MCF 10A (cell line): ENCODE measurements at places on chromosomes 2 and 18. TPM values are rescaled to one million over a fixed set of nuclear protein-coding genes. Genes with fewer than 3 reads are reported as not detected.

NLRC4 gene
- total RNA-seq, result 0.12 and 0.27 TPM in 2 replicates

LIMS3 gene
- 1.5 TPM in 2 replicates for total RNA-seq

ARMC9 gene
- total RNA-seq, result 16.5 and 19.8 TPM in 2 replicates

LIMS4 gene
- 1.5 and 1.7 TPM in 2 replicates for total RNA-seq

DES gene
- not detected in 2 replicates for total RNA-seq

DNA sequence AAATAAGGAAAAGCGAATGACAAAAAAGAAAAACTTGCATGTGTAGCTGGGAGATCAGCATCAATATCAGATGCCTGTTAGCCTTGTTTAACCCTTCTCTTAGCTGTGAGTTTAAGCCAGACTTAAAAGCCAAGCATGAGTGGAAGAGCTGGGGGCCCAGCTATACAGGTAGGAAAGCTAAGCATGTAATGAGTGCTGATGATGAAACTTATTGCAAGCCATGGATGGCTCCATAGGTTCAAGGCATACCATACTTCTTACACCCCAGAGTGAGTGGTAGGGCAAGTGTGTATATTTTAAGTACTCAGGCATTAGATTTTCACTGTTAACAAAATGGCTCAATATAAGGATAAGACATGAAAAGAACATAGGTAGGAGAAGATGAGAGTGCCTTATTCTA lies 28.0 kb downstream of the RBBP8 start:
- H3K4me3 ChIP-seq, result no peak overlapping the region
- DNase-seq, result no peak
- H3K27me3 ChIP-seq, result no peaks in the 10 kb centered on the region
- no peak overlapping the region for H3K27ac ChIP-seq
- H3K4me1 ChIP-seq, result peaks cover 28% of the 10 kb centered on the region

DNA sequence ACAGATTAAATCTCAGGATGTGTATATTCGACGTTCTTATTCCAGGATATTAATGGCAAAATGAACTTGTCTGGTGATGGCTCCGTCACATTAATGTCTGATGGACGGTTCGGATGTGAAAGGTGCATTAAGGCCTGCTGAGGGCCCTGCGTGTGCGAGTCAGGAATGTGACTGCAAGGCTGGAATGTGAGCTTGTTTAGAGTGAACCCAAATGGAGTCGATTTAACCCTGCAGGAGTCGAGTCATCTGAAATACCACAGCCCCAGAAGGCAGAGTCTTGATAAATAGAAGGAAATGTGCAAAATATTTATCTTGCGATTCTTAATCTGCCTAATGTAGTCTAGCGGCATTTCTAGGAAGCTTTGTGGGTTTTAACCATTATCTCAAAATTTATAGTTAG lies 44.3 kb downstream of the RDH14 start:
- H3K4me1 ChIP-seq, result no peaks in the 10 kb centered on the region
- H3K27me3 ChIP-seq, result no peaks in the 10 kb centered on the region
- peaks cover 5% of the 10 kb centered on the region for H3K36me3 ChIP-seq

DNA sequence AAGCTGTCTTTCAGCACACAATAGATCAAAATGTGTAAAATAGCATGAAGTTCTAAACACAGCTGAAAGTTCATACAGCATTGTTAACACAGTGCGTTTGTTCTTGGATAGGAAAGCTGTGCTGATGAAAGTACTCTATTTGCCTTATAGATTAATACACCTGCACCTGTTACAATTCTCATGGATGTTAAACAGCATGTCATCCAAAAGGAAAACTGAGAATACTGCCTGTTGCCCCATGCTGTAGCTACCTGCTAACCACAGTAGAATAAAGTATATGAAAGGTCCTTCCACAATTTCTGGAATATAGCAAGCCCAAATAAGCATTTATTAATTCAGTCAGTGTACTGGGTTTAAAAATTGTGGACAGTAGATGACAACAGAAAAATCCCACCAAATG lies 166.7 kb upstream of the DTNA start:
- no peaks in the 10 kb centered on the region for H3K4me1 ChIP-seq
- no peaks in the 10 kb centered on the region for H3K36me3 ChIP-seq
- DNase-seq, result no peak
- H3K27ac ChIP-seq, result no peak overlapping the region
- no peak overlapping the region for H3K4me3 ChIP-seq
- no peaks in the 10 kb centered on the region for H3K27me3 ChIP-seq

- H3K27me3 ChIP-seq, result peaks cover 21% of the 10 kb centered on the region
- no peak overlapping the region for H3K27ac ChIP-seq
- no peak overlapping the region for H3K4me3 ChIP-seq
- H3K4me1 ChIP-seq, result no peaks in the 10 kb centered on the region
- DNase-seq, result no peak
These were observed 3.0 kb downstream of the CD8A start for GRCh38 chr2:86787736-86788135.

DNA sequence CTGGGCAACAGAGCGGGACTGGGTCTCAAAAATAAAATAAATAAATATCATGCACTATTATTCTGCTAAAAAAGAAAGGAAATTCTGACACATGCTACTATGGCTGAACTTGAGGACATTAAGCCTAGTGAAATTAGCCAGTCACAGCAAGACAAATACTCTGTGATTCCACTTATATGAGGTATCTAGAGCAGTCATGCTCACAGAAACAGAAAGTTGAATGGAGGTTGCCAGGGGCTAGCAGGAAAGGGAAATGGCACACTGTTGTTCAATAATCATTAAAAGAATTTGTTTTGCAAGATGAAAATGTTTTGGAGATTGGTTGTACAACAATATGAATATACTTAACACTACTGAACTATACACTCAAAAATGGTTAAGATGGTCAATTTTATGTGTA lies 60.8 kb downstream of the NCKAP1 start:
- no peak overlapping the region for H3K4me3 ChIP-seq
- H3K27me3 ChIP-seq, result no peaks in the 10 kb centered on the region
- H3K36me3 ChIP-seq, result peaks cover 72% of the 10 kb centered on the region
- no peaks in the 10 kb centered on the region for H3K4me1 ChIP-seq
- no peak overlapping the region for H3K27ac ChIP-seq
- no peak for DNase-seq

DNA sequence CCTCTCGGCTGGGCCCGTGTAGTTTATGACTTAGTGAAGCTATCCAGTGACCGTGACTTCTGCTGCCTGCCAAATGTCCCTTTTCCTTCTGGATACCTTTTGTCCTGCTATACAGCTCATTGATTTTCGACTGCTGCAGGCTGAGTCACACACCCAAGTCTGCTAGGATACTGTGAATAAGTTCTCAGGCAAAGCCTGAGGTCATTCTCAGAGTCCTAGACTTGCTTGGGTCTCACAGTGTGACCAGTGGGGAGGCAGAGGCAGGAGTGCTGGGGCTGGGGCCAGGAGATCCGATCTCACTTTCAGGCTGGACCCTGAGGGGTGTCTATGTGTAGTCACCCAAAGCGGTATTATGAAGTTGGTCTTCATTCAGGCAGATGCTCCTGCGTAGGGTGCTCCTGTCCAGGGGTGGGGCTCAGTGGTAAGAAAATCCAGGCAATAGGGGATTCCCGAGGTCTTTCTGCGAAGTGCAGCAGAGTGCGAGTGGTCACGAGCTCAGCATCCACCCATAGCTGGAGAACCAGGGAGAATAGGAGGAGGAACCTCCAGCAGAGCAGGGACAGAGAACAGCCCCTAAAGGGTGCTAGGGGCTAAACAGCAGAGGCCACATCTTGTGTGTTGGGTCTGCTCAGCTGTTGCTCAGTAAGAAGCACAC lies 268.6 kb upstream of the NCKAP5 start:
- no peaks in the 10 kb centered on the region for H3K27me3 ChIP-seq
- H3K4me1 ChIP-seq, result peaks cover 1% of the 10 kb centered on the region
- no peak overlapping the region for H3K27ac ChIP-seq
- H3K4me3 ChIP-seq, result no peak overlapping the region
- H3K36me3 ChIP-seq, result no peaks in the 10 kb centered on the region
- DNase-seq, result no peak

DNA sequence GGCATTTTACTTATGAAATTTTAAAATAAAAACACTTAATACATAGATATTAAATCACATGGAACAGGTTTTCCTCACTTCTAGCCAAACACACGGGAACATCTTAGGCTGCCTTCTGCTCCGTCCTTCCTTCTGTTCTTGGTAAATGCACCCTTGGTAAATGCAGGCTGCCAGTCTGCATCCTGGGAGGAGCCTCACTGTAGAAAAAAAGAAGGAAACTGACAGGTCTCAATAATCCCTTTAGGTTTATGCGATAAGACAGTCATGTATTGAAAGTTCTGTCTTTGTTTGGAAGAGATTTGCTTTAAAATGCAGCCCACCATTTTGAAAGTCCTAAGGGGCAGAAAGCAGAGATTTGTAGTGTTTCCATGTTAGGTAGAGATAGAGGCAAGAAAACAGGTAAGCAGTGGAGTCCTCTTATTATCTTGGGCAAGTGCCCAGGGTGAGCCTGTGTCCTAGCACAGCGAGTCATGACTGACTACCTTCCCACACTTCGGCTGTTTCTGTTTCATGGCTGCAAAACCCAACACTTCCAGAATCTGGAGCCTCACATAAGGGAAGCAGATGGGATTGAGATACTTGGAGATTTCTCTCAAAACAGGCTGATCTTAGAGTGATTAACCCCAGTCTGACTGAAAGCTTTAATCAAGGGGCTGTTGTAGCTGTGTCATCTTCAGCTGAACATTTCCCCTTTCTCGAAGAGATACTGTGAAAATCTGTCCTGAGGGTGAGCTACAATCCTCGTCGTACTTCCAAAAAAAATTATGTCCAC lies 131.4 kb upstream of the MAP3K20 start:
- peaks cover 6% of the 10 kb centered on the region for H3K4me1 ChIP-seq

DNA sequence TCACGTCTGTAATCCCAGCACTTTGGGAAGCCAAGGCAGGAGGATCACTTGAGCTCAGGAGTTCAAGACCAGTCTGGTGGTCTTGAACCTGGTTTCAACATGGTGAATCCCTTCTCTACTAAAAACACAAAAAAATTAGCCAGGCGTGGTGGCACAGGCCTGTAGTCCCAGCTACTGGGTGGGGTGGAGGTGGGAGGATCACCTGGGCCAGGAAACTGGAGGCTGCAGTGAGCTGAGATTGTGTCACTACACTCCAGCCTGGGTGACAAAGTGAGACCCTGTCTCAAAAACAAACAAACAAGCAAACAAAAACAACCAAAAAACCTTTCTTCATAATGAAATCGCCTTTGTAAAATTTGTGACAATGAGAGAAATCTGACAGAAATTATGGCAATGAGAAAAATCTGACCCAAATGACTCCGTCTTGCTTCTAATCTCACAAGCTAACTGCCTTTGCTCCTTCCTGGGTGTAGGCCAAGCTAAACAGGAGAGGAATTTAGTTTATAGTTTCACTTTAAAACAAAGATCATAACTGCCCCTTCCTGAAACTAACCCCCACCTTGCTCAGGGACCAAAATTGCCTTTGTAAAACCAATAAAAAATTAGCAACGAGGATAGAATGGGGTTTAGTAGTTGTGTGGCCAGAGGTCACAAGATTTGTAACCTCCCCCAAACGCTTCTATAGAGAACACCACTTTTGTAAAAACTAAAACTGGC lies 60.7 kb upstream of the KIF5C start:
- H3K27ac ChIP-seq, result peak overlapping the region; percentile 70
- H3K4me3 ChIP-seq, result peak overlapping the region; percentile 65
- peaks cover 7% of the 10 kb centered on the region for H3K36me3 ChIP-seq
- H3K27me3 ChIP-seq, result peaks cover 19% of the 10 kb centered on the region
- peaks cover 28% of the 10 kb centered on the region for H3K4me1 ChIP-seq

DNA sequence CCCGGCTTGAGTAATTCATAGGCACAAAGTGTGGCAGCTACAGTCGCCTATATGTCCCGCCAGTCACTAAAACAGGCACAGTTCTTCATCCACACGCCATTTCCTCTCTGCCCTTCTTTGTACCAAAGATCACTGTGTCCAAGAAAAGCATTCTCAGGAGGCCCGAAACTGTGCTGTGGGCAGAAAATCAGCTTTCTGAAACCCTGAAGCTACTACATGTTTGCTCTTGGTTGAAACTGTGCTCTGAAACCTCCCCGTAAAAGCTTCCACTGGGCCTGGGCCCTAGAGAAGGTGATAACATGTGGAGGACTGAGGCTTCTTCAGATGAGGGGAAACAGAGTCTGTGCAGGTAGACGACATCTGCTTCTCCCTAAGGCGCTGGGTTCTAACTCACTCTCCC lies 75.6 kb upstream of the ID2 start:
- H3K4me1 ChIP-seq, result no peaks in the 10 kb centered on the region
- H3K27me3 ChIP-seq, result no peaks in the 10 kb centered on the region
- no peak for DNase-seq
- H3K36me3 ChIP-seq, result no peaks in the 10 kb centered on the region
- no peak overlapping the region for H3K4me3 ChIP-seq
